ENCODE measurements at places on chromosomes 6 and 20.
A peak's percentile ranks its signal among the peaks of the same experiment; 100 is the strongest.

- DNase-seq = peak; percentile 86
These were observed 36.1 kb downstream of the DSE start for GRCh38 chr6:116406678-116407345.

GRCh38 chr6:166023273-166023989 is 144.2 kb downstream of the TBXT start:
- no peak for DNase-seq

DNA sequence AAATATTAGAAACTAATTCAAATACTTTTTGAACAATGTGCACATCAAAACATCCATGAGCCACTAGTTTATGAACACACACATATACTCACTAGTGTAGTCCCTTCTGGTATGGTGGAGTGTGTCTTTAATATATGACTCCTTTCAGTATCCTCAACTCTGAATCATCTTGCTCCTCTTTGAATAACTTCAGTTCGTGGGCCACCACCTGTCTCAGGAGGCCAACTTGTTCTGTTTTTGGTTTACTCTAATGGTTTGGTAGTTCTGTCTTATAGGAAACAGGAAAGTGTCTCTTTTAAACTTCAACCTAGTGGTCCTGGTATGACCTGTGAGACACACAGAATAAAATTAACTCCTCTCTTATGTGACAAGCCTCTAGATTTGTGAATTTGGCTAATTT is 55.6 kb downstream of the ZNF292 start:
- DNase-seq = no peak

DNA sequence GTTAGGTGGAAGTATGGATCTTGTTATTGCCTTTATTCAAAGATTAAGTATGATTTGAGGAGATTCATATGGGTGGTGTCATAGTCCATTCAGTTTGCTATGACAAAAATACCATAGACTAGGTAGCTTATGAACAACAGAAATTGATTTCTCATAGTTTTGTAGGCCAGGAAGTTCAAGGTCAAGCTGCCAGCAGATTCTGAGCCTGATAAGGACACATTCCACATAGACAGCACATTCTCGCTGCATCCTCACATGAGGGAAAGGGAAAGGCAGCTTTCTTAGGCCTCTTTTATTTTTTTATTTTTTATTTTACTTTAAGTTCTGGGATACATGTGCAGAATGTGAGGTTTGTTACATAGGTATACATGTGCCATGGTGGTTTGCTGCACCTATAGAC is 27.7 kb downstream of the ME1 start:
- DNase-seq = no peak

GRCh38 chr6:45613656-45614055 is 235.9 kb upstream of the SUPT3H start:
- peak; percentile 75 for DNase-seq

DNA sequence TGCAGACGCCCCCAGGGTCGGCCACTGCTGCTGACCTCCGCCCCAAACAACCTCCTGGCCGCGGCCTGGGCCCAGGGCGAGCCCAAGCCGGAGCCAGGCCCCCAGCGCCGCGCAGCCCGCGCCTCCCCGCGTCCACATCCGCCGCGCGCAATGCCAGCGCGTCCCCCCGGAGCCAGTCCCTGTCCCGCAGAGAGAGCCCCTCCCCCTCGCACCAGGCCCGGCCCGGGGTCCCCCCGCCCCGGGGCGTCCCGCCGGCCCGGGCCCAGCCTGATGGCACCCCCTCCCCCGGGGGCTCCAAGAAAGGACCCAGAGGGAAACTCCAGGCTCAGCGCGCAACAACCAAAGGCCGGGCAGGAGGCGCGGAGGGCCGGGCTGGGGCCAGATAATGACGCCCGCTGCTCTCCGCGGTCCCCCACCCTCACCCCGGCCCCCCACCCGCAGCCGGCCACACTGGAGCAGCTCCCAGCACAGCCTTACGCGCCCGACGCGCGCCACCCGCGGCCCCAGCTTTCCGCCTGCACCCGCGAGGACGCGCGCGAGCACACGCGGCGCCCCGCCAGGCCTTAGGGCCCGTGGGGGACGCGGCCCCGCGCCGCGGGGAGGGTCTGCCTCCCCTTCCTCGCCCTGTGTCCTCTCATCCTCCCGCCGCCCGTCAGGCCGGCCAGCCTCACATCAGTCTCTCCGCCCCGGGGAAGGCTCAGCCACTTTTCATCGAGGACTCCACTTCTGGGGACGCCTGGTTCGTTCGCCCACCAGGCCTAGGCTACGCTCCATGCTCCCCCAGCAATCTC is 12.9 kb upstream of the SLC22A7 start:
- no peak for DNase-seq

GRCh38 chr6:35049900-35050756 is 91.0 kb downstream of the TCP11 start:
- peak; percentile 65 for DNase-seq

GRCh38 chr6:130964289-130964688 is 98.8 kb downstream of the EPB41L2 start:
- no peak for DNase-seq

DNA sequence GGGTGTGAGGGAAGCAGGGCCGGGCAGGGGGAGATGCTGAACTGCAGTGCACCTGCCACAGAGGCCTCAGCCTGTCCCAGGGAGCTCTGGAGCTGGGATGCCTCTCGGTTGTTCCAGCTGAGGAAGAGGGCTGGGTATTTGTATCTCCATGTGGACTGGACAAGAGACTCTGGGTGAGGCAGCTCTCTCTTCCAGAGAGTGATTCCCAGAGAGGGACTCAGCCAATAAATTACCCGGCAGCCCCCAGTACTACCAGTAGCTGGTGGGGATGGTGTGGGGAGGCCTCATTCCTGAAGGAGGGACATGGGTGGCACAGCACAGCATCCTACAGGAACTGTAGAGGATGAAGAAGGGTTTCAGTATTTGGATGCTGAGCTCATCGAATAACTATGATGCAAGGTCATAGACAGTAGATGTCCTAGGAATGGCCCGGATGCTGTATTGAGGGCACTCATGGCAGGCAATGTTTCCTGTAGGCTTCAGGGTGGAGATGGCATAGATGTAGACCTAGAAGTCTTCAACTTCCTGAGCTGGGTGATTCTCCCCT is 1.4 kb downstream of the FGD2 start:
- peak; percentile 87 for DNase-seq

- no peak for DNase-seq
These were observed 347.1 kb downstream of the ZFAND3 start for GRCh38 chr6:38166411-38167240.

DNA sequence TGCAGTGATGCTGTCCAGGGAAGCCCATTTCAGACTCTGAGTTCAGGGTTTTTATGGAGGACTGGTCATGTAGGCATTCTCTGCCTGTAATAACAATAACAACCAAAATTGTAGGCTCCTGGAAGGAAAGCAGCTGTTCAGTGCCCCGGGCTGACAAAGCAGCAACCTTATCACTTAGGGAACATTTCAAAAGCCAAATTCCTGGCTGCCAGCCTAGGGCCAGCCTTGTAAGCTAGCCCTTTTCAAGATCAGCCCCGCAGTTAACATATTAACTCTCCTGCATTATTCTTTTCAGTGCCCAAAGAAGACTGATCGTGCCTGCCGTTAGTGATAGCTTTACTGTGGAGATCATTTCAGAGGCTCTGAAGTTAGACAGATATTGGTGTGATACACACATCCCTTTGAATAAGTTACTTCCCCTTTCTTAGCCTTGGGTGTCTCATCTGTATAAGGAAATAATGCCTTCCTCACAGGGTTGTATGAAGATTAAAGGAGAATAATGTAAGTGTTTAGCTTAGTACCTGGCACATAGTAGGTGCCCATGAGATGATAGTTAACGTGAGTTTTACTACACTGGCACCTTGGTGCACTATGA is 44.1 kb downstream of the CTNNBL1 start:
- no peak for DNase-seq

DNA sequence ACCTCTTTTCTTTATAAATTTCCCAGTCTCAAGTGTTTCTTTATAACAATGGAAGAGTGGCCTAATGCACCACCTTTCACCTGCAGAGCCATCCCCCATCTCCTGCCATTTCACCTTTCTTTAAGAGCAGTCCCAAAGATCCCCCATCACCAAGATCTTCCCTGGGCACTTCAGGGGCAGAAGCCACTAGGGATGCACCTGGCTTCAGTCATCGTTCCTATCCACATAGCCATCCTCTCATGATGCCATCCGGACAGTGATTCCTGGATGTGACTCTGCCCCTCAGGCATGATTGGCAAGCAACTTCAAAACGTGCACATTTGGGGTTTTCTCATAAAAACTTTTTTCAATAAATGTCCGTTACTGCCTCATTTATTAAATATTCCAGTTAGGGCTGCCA is 225.9 kb downstream of the TBXT start:
- no peak for DNase-seq

DNA sequence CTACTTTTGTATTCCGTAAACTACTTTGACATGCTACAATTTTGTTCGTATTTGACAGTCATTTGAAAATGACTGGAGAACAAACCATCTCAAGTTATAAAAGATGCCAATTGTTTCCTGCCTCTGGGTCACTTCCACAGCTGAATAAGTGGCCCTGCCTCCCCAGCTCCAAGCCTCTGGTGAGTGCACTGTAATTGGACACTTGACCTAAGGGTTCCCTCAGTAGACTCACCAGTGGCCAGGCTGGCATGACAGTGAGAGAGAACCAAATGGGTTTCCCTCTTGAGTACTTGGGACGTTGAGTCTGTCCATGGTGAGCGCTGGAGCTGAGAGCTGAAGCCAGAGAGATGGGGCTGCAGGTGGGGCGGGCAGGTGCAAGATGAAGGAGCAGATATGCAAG is 57.1 kb downstream of the SLC35D3 start:
- no peak for DNase-seq

GRCh38 chr6:148952147-148953035 is 205.6 kb downstream of the UST start:
- DNase-seq = peak; percentile 52

DNA sequence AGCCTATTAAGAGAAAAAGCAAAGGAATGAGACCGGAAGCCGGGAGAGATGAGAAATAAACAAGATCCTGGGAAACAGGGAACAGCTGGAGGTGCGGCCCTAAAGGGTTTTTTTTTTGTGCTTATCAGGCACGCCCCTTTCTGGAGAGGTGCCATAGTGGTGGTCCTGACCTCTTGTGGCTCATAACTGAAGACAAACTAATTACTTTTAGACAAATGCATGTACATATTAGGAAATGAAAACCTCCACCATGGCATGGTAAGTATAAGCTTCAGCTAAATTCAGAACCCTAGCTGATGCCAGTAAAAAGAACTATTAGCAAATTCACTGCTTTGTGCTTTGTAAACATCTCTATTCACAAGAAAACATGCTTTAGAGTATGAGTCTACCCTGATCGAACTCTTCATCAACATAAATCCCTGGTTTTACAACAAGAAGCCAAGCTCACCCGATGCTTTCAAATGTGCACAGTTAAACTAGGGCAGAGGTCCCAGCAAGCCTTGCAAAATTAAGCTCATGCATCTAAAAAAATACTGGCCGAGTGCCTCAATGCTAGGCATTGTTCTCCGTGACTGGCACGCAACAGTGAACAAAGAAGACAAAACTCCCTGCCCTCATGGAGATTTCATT is 96.4 kb upstream of the MRPS10 start:
- peak; percentile 42 for DNase-seq

DNA sequence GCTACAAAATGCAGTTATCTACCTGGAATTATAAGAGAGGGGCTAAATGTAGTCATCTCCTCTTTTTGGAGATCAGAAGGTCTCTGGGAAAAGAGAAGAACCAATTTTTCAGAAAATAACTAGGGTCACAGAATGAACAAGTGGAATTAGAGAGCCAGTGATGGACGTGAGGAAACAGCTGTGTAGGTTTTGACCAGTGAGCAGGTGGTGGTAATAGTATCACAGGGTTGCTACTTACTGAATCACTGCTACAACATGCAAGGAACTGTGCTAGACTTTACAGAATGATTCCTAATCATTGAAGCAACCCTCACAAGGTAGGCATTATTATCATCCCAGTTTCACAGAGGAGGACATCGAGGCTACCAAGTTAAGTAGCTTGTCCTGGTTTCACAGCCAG is 1.7 kb downstream of the ATP6V1G2 start:
- no peak for DNase-seq

DNA sequence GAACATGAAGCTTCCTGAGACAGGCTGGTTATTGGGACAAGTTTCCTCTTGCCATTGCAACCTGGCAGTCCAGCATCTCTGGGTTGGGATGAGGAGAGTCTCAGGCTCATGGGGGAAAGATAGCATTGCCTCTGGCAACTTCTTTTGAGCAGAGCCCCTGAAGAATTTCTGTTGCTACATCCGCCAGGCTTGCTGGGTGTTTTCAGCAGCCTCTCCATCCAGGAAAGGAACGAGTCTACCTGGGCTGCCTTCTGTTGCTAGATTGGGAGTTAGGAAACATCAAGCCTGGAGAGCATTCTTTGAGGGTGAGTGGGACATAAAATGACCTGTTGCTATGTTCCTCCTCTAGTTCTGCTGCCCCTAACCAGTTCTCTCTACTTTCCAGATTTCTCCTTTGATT is 313.5 kb downstream of the RFPL4B start:
- no peak for DNase-seq

DNA sequence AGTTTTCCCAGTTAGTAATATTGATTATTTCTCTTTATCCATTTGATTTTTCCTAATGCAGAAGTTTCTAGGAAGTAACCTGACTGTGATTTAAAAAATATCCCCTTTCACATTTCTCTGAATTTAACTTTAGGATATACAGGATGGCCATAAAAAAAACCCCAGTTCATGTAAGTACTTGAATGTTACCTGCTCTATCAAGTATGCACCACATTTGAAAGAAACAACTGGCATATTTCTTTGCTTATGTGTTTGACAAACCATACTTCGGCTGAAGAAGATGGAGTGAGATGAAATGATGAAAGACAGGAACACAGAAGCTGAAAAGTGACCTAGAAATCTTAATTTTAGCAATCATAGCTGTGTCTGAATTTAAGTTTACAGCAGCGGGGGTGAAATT is 374.0 kb upstream of the NOX3 start:
- no peak for DNase-seq

DNA sequence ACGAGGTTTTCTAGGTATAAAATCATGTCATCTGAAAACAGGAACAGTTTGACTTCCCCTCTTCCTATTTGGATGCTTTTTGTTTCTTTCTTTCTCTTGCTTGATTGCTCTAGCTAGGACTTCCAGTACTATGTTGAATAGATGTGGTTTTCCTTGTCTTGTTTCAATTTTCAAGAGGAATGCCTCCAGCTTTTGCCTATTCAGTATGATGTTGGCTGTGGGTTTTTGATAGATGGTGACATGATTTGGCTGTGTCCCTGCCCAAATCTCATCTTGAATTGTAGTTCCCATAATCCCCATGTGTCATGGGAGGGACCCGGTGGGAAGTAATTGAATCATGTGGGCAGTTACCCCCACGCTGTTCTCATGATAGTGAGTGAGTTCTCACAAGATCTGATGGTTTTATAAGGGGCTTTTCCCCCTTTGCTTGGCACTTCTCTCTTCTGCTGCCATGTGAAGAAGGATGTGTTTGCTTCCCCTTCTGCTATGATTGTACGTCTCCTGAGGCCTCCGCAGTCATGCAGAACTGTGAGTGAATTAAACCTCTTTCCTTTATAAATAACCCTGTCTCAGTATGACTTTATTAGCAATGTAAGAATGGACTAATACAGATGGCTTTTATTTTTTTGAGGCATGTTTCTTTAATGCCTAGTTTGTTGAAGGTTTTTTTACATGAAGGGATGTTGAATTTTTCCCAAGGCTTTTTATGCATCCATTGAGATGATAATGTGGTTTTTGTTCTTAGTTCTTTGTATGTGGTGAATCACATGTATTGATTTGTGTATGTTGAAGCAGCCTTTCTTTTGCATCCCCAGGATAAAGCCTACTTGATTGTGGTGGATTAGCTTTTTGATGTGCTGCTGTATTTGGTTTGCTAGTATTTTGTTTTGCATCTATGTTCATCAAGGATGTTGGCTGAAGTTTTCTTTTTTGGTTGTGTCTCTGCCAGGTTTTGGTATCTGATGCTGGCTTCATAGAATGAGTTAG is 239.1 kb downstream of the THBS2 start:
- DNase-seq = no peak

Measured in fibroblast of skin of back (primary cell).